Fibroblast of skin of left quadriceps (primary cell): ENCODE measurements at places on chromosomes 1 and 21.

DNA sequence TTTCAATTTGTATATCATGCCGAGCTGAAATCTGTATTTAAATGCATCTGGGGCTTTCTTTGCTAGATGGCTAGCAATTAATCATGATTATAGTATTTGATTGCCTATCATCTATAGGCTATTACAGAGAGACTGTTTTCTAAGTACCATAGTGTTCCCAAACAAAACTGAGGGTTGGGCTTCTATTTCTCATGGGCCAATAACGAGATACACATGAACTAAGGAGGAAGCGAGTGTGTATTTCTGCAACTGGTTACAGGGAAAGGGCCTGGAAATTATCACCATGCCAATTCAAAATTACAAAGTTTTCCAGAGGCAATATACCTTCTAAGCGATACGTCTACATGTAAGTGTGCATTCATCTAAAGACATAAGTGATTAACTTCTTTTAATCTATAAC, 744.5 kb upstream of the BRINP3 start:
- DNase-seq, result no peak

- DNase-seq, result no peak
Observed at GRCh38 chr1:175894581-175894980, 151.2 kb upstream of the TNR start.

DNA sequence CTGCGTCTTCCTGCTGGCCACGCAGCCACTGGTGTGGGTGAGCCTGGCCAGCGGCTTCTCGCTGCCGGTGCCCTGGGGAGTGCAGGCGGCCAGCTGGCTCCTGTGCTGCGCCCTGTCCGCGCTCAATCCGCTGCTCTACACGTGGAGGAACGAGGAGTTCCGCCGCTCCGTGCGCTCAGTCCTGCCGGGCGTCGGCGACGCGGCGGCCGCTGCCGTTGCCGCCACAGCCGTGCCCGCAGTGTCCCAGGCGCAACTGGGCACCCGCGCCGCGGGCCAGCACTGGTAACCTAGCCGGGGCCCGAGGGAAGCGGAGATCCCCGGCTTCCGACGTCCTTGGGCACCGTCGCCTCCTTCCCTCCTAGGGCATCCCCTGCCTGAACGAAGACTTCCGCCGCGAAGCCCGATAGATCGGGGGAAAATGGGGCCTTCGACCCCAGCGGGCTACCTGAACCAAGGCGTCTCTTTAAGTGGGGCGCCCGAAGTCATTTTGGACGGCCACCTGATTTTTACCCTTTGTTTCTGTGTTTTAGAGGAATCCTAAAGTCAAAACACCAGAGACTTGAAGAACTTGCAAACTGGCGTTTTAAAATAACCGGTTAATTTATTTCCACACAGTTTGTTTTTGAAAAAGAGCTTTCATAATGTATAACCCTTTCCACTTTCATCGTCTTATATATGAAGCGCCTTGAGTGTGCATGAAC, 2.0 kb downstream of the GPR88 start:
- DNase-seq, result no peak

DNA sequence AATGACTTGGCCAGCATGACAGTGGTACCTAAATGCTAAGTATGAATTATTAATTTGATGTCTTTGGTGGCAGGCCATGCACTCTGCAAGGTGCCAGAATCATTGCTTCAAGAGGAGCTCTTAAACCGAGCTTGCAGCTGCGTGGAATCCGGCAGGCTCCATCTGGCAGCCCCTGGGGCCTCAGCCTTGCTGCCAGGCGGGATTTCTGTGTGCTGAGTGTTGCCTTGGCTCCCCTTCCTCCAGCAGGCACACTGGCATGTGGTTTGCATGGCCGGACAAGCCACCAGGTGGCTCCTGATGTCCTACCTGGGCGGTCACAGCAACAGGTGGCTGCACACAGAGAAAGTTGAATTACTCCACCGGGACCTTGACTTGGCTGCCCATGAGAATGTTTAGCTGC, 155.4 kb downstream of the URB2 start:
- no peak for DNase-seq
